Spinal cord (tissue), 10 donors: ENCODE measurements at places on chromosomes 1 and 21. TPM values are rescaled to one million over a fixed set of nuclear protein-coding genes. Genes with fewer than 3 reads are reported as not detected.
A peak's percentile ranks its signal among the peaks of the same experiment; 100 is the strongest.

- no peak overlapping the region for H3K27ac ChIP-seq
- no peaks in the 10 kb centered on the region for H3K27me3 ChIP-seq
- no peak overlapping the region for H3K4me3 ChIP-seq
- no peaks in the 10 kb centered on the region for H3K36me3 ChIP-seq
- DNase-seq: no peak
These were observed 9.7 kb upstream of the LRRC53 start for GRCh38 chr1:74522148-74522547.

DNA sequence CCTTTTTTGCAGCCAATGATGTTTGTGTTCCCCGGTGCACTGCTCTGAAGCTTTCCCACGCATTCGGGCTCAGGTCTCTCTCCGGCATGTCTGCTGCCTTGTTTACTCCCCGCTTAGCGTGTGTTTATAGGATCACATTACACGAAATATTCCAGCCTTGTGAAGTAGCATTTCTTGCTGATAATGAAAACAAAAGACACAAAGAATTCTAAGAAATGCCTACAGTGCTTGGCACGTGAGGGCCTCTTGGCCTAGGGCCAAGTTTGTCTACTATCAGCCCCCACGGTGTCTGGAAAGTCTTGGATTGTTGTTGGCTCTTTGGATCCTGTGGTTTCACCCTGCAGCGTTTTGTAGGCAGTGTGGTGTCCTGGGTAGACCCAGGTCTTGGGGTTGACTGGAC, 11.2 kb upstream of the GSTM4 start:
- peaks cover 21% of the 10 kb centered on the region for H3K4me1 ChIP-seq
- H3K27me3 ChIP-seq: peaks cover 3% of the 10 kb centered on the region
- peak; percentile 61 for DNase-seq
- H3K27ac ChIP-seq: no peak overlapping the region

- H3K4me3 ChIP-seq: no peak overlapping the region
- H3K4me1 ChIP-seq: no peaks in the 10 kb centered on the region
- no peaks in the 10 kb centered on the region for H3K36me3 ChIP-seq
- no peaks in the 10 kb centered on the region for H3K27me3 ChIP-seq
These were observed 106.7 kb downstream of the SETD4 start for GRCh38 chr21:35953597-35953996.

PADI2 gene
- 8.7 TPM for total RNA-seq

RIMKLA gene
- total RNA-seq: 18.2 TPM

CIART gene
- total RNA-seq: 14.7 TPM

RAD54L gene
- total RNA-seq: 3.9 TPM

DNA sequence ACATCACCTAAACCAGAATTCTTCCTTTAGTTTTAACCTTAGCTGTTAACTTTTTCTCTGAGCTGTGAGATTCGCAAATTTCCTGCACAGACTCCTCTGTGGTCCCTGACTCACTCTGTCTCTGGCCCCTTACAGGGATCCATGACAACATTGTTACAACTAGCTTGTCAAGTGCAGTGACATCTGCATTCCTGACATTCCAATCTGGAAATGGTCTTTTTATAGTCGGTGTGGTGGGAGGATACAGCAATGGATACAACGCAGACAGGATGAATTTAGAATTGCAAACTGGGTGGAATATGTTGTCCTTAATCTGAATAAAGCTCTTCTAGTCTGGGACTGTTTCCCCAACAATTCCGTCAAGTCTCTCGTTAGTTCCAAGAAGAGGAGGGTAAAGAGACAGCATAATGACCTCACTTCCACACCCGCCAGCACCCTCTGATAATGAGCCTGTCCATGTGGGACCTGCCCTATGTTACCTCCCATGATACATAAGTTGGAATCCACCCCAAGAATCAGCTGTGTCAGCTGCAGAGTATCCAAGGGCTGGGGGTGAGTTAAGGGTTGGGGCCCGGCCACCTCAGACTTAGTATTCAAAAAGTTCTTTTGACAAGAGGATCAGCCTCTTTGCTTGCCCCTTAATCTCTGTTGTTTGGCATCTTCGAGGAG, 49.4 kb downstream of the ILDR2 start:
- H3K27me3 ChIP-seq: peaks cover 7% of the 10 kb centered on the region
- no peak for DNase-seq
- no peak overlapping the region for H3K4me3 ChIP-seq
- peaks cover 4% of the 10 kb centered on the region for H3K4me1 ChIP-seq
- H3K27ac ChIP-seq: no peak overlapping the region

DNA sequence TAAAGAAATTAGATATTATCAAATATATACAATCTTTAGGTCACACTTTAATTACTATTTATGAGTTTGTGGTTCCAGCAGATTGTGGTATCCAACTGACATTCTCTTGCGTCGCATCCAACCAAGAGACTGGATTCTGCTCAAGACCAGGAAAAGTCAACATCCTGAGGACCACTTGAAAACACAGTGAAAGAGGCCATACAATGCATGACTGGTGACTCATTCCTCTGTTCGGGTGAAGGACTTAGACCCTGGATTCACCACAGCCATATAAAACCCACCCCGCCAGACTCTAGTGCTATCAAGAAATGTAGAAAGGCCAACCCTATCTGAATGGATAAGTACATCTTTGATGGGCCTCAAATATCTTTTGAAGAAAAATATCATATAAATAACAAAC, 14.5 kb upstream of the CFHR4 start:
- no peak overlapping the region for H3K27ac ChIP-seq
- H3K27me3 ChIP-seq: no peaks in the 10 kb centered on the region
- H3K4me3 ChIP-seq: no peak overlapping the region
- DNase-seq: no peak

AGRN gene
- total RNA-seq: 62.8 TPM

- no peak overlapping the region for H3K4me3 ChIP-seq
- no peak overlapping the region for H3K27ac ChIP-seq
- H3K4me1 ChIP-seq: no peaks in the 10 kb centered on the region
- H3K27me3 ChIP-seq: no peaks in the 10 kb centered on the region
- DNase-seq: no peak
- H3K36me3 ChIP-seq: no peaks in the 10 kb centered on the region
These were observed 38.6 kb upstream of the ETS2 start for GRCh38 chr21:38766987-38767722.

DNA sequence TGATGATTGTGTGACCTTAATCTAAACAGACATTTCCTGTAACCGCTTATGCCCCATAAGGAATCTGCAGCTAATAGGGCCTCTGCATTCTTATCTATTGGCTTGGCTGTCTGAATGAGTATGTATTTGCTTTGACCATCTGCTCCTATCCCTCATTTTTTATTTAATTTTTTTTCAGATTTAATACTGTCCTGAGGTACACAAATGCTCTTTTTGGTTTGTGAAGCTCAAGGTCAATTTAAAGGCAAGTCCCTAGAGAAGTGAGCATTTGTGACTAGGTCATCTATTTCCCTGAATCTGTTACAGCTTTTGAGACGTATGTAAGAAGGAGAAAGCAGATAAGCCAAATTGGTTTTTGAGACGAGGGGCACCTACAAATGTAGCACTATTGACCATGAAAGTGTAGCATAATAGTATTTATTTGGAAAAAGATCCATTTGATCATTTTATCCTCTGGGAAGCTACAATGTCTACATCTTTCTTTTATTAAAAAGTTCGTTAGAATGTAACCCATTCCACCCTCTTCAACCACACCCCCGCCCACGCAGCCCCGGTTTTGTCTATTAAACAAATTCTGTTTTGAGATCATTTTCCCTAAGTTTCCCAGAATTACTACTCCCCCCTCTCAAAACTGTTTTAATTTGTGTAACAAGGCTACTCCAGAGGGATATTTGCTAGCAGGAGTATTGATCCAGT, 69.2 kb upstream of the HSPA13 start:
- H3K4me3 ChIP-seq: no peak overlapping the region
- H3K27me3 ChIP-seq: no peaks in the 10 kb centered on the region
- H3K4me1 ChIP-seq: no peaks in the 10 kb centered on the region
- no peak for DNase-seq
- no peaks in the 10 kb centered on the region for H3K36me3 ChIP-seq
- H3K27ac ChIP-seq: no peak overlapping the region

GRCh38 chr1:222995620-222996309, 147.3 kb downstream of the TLR5 start:
- DNase-seq: no peak
- H3K27me3 ChIP-seq: no peaks in the 10 kb centered on the region

DNA sequence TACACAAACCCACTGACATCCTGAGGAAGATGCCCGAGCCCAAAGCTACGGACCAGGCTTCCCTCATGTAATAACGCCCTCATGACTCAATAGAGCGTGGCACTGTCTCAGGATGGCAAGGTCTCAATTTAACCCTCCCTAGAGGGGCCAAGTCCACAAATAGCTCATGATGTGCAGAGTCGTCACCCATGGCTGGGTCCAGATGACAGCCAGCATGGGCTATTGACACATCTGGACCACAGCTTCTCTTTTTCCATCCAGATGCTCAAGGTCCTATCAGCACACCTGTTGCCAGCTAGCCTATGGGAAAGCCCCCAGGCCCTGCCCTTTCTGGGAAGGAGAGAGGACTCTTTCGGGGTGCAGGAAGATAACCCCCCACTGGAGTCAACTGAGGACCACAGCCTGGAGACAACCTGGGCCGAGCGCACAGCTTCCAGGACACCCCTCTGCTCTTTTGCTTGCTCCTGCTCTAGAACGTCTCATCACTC, 2.8 kb downstream of the LAPTM5 start:
- DNase-seq: no peak
- H3K27me3 ChIP-seq: no peaks in the 10 kb centered on the region
- no peak overlapping the region for H3K4me3 ChIP-seq
- H3K36me3 ChIP-seq: no peaks in the 10 kb centered on the region
- no peak overlapping the region for H3K27ac ChIP-seq
- H3K4me1 ChIP-seq: peaks cover 30% of the 10 kb centered on the region

DNA sequence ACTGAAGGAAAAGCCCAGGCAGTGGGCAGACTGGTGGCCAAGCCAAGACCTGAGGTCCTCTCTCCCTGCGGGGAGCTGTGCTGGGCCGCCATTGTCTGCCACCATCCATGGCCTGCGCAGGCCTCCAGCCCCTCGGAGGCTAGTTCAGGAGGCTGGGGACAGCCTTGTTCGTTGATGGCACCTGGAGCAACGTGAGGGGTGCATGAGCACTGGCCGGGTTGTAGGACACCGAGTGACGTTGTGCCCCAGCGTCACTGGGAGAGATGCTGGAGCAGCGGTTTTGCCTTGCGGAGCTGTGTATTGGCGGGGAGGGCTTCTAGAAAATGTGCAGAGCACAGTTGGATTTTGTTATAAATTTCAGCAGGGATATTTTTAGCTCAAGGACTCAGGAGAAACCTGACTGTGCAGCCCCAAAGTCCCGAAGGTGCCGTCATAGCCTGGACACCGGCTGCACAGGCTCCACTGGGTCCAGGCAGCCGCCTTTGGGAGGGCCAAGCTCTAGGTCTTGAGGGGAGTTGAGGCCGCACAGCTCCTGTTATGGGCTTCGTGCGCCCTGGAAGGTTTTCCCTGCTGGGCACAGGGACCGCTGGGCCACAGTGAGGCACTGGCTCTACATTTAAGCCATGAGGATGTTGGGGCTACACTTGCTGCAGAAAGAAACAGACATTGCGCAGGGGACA, 48.2 kb upstream of the ADARB1 start:
- no peak overlapping the region for H3K27ac ChIP-seq
- DNase-seq: no peak
- H3K27me3 ChIP-seq: no peaks in the 10 kb centered on the region
- H3K36me3 ChIP-seq: no peaks in the 10 kb centered on the region
- no peak overlapping the region for H3K4me3 ChIP-seq
- peaks cover 34% of the 10 kb centered on the region for H3K4me1 ChIP-seq
